ENCODE measurements at places on chromosomes 4 and X. TPM values are rescaled to one million over a fixed set of nuclear protein-coding genes. Genes with fewer than 3 reads are reported as not detected.

The CPLX1 gene
- 0.61 TPM for total RNA-seq

The CT45A3 gene
- total RNA-seq: not detected

GRCh38 chr4:64144994-64145393 is 264.3 kb downstream of the TECRL start:
- no peaks in the 10 kb centered on the region for H3K36me3 ChIP-seq
- no peaks in the 10 kb centered on the region for H3K4me1 ChIP-seq
- H3K27me3 ChIP-seq: no peaks in the 10 kb centered on the region
- no peak overlapping the region for H3K4me3 ChIP-seq
- no peak for DNase-seq
- H3K27ac ChIP-seq: no peak overlapping the region

- peaks cover 7% of the 10 kb centered on the region for H3K4me1 ChIP-seq
- H3K36me3 ChIP-seq: peaks cover 14% of the 10 kb centered on the region
- no peaks in the 10 kb centered on the region for H3K27me3 ChIP-seq
- no peak overlapping the region for H3K27ac ChIP-seq
- H3K4me3 ChIP-seq: no peak overlapping the region
- DNase-seq: no peak
These were observed 12.4 kb downstream of the ZBTB49 start for GRCh38 chr4:4302416-4302815.

- no peaks in the 10 kb centered on the region for H3K4me1 ChIP-seq
- no peak overlapping the region for H3K27ac ChIP-seq
- DNase-seq: no peak
- H3K36me3 ChIP-seq: no peaks in the 10 kb centered on the region
- H3K4me3 ChIP-seq: no peak overlapping the region
These were observed 20.6 kb downstream of the SH3D19 start for GRCh38 chr4:151304755-151305154.

DNA sequence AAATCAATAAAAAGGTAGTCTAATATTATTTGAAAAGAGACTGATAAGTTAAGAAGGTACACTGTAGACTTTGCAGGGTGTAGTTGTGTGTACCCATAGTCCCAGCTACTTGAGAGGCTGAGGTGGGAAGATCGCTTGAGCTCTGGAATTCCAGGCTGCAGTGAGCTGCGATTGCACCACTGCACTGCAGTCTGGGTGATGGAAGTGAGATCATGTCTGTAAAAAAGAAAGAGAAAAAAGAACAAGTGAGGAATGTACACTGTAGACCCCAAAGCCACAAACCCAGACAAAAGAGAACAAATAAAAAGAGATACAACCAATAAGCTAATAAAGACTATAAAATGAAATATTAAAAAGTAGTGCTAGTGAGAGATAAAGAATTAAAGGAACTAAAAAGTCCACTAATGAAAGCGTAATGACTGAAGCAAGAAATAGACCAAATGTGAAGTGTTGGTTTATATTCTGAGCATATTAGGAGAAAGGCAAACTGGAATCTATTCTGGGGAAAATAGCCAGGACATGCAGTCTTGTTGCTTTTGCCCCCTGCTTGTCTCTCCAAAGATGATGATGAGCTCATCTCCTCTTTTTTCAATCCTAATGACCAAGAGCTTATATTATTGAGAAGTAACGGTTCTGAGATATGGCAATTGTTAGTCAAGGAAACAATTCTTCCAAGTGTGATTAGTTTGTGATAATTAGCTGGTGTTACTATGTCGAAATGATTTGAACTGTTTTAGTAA is 19.1 kb downstream of the GSX2 start:
- H3K27ac ChIP-seq: no peak overlapping the region
- no peaks in the 10 kb centered on the region for H3K36me3 ChIP-seq
- peaks cover 18% of the 10 kb centered on the region for H3K27me3 ChIP-seq
- no peaks in the 10 kb centered on the region for H3K4me1 ChIP-seq

DNA sequence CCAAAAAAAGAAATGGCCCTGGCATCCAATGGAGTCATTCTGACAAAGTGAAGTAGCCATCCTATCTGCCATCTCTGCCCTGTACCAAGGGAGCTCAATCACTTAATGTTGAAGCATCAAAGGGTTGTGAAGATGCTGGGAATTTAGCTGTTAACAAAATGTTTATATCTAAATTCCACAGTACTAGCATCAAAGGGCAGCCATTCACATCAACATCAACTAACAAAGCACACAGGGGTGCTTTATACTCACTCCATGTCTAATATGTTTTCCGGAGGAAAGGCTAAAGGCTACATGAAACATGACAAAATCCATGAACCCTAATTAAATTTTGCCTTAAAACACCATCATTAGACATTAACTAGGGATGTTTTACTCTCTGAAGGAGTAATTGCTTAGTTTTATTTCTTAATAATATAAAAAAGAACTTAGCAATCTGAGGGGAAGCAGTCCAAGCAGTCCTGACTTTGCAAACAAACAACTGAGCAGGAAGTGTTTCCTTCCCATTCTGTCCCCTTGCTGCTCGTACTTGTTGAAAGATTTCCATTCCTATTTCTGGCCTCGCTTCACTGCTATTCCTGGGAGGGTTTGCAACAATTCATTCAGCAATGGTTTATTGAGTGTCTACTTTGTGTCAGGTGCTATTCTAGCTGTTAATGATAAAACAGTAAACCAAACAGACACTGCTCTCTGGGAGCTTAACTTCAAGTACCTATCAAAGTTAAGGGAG is 208.6 kb upstream of the SLC7A11 start:
- no peak overlapping the region for H3K27ac ChIP-seq
- H3K4me3 ChIP-seq: no peak overlapping the region
- no peaks in the 10 kb centered on the region for H3K27me3 ChIP-seq
- H3K36me3 ChIP-seq: no peaks in the 10 kb centered on the region

DNA sequence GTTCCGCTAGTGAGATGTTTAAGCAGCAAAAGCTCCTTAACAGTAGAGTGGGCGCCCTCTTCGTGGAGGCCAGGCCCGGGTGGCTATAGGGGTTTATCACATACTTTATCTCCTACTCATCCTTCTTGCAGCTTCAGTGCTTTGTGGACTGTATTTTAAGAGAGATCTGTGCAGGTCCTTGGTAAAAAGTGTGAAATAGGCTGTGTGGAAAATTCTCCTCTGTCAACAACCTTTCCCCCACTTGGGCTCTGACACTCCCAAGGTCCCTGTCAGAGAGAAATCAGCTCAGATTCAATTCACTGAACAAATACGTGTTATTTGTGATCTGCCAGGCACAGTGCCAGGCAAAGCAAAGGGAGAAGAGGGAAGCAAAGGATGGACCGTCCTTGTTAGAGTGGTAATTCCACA is 214.3 kb upstream of the PPARGC1A start:
- no peaks in the 10 kb centered on the region for H3K27me3 ChIP-seq
- no peak overlapping the region for H3K27ac ChIP-seq
- H3K4me1 ChIP-seq: no peaks in the 10 kb centered on the region
- no peak for DNase-seq
- H3K36me3 ChIP-seq: no peaks in the 10 kb centered on the region

GRCh38 chr4:158782551-158783360 is 13.9 kb downstream of the FNIP2 start:
- DNase-seq: no peak
- peaks cover 29% of the 10 kb centered on the region for H3K4me1 ChIP-seq
- no peaks in the 10 kb centered on the region for H3K27me3 ChIP-seq
- no peak overlapping the region for H3K4me3 ChIP-seq

GRCh38 chr4:4521731-4522130 is 20.1 kb downstream of the STX18 start:
- H3K27ac ChIP-seq: no peak overlapping the region
- peaks cover 5% of the 10 kb centered on the region for H3K36me3 ChIP-seq
- H3K4me3 ChIP-seq: no peak overlapping the region

The CASP6 gene
- 29.9 TPM for total RNA-seq
